Stimulated activated CD8-positive, alpha-beta memory T cell treated with anti-CD3 and anti-CD28 coated beads, Interleukin-15, amount 100 ng/mL, for 48 hours (primary cell): ENCODE measurements at places on chromosomes 5 and 9.

GRCh38 chr5:110441035-110441434, 285.4 kb downstream of the TMEM232 start:
- no peak for DNase-seq

- no peak for DNase-seq
Measured at GRCh38 chr5:136007271-136007670, 21.5 kb upstream of the TGFBI start.

- no peak for DNase-seq
Measured at GRCh38 chr9:13948037-13948436, 365.9 kb downstream of the NFIB start.

DNA sequence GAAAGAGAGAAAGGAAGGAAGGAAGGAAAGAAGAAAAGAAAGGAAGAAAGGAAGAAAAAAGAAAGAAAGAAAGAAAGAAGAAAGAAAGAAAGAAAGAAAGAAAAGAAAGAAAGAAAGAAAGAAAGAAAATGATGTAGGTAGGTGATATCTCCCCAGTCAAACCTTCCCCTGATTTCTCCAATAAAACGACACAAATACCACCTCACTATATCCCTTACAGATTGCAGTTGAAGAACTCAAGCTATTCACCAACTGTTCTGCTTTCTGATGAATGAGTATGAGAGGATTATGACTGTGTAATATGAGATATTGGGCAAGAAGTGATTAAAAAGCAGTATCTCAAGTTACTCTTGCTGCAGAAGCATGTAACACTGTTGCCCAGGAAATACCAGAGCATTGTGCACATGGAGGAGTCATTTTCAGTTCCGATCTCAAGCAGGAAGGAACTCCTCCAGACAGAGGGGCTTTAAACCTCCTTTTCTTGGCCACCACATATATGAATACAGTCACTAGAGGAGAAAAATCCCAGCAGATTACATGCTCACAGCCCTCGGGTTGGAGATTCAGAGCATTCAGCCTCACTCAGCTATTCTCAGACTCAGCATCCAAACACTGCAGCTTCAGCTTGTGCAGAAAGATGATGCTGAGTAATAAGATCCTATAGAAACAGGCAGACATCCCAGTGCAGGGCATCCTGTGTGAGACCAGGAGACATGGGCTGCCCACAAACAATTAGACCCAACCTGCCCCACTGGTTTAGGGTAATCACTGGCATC, 61.4 kb downstream of the UGCG start:
- DNase-seq: no peak

GRCh38 chr5:137831526-137831925, 36.1 kb upstream of the MYOT start:
- DNase-seq: no peak

DNA sequence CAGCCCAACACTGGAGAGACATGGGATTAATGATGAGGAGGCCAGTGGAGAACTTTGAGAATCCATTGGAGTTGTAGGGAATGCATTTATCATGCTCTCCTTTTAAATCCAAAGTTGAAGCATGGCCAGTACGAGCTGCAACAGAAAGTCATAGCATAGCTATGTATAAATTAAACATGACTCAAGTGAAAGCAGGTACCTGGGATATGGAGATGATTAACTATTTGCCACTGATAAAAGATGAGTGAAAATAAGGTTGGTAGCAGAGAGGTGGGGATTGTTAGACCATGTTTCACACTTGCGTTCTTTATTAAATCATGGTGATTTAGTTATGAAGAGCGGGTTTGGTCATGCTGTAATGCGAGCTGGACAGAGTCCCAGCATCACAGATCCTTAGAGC, 189.6 kb downstream of the ARHGEF28 start:
- no peak for DNase-seq

GRCh38 chr5:123351820-123352219, 71.4 kb downstream of the CEP120 start:
- DNase-seq: no peak

- no peak for DNase-seq
Measured at GRCh38 chr9:101165131-101165530, 136.6 kb downstream of the PLPPR1 start.

DNA sequence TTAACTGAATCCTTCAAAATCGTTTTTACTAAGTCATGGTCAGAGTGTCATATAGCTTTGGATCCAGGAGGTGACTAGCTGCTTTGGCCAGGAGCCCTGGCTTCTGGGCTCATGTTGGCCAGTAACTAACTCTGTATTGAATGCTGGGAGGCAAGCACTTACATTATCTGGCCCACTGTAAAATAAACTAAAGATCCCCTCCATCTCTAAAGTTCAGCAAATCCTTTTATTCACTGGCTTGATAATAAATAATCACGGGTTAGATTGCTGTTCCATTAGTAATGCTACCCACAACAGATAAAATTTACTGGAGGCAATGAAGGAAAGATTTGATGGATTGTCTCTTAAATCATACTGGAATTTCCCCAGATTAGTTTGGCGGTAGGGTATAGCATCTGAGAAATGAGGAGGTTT, 382.2 kb upstream of the TLE4 start:
- no peak for DNase-seq

- DNase-seq: no peak
Measured at GRCh38 chr9:115118879-115119218, 892 bp upstream of the TNC start.

DNA sequence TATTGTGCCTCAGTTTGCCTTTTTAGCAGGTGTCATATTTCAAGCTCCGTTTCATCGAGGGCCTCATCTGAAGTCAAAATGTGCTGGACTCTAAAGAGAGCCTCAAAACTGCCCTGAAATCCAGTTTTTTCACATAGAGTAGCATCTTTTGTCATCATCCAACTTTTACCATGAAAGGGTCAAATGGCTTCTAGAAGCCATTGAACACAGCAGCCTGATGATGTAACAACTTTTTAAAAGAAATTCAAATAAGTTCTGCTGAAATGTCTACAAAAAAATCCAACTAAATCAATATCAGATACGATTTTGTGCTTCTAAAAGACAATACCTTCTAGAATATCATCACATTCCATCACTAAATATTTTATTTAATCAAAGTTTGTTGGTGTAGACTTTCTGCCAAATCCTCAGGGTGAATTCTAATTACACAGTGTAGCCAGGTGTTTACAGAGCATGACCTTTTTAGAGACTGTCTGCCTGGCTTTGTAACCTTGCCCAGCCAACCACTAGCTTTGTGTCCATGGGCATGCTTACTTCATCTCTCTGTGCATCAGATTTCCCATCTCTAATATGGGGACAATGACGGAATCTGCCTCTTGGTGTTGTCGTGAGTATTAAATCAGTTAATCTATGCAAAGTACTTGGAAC, 505.0 kb downstream of the EBF1 start:
- DNase-seq: no peak

DNA sequence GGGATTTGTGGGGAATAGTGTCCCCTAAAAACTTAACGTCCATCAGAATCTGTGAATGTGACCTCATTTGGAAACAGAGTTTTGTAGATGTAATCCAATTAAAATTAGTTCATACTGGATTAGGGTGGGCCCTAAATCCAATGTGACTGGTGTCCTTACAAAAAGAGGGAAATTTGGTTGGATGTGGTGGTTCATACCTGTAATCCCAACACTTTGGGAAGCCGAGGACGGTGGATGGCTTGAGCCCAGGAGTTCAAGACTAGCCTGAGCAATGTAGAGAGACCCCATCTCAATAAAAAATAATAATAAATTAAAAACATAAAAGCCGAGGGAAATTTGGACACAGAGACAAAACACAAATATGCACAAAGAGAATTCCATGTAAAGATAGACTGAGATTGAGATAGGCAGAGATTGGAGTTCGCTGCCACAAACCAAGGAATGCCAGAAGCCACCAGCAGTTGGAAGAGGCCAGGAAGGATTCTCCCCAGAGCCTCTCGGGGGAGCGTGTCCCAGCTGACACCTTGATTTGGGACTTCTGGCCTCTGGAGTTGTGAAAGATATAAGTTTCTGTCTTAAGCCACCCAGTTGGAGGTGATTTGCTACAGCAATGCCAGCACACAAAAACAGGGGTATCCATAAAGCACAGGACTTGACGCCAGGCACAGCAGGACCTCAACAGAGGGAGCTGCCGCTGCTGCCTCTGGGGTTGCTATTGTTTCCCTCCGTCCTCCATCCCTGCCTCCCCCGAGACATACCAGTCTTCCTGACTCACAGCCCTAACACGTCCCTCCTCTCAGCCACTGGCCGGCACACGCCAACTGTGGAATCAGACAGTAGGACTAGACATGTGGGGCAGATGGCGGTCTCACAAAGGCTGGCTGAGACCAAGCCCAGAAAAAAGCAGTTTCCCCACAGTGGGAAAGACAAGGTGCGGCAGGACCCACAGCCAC, 73.8 kb upstream of the IL17B start:
- DNase-seq: no peak

GRCh38 chr9:34986540-34987047, 3.0 kb upstream of the DNAJB5 start:
- peak; percentile 30 for DNase-seq

- DNase-seq: no peak
Measured at GRCh38 chr9:78575081-78575480, 278.2 kb downstream of the PSAT1 start.

DNA sequence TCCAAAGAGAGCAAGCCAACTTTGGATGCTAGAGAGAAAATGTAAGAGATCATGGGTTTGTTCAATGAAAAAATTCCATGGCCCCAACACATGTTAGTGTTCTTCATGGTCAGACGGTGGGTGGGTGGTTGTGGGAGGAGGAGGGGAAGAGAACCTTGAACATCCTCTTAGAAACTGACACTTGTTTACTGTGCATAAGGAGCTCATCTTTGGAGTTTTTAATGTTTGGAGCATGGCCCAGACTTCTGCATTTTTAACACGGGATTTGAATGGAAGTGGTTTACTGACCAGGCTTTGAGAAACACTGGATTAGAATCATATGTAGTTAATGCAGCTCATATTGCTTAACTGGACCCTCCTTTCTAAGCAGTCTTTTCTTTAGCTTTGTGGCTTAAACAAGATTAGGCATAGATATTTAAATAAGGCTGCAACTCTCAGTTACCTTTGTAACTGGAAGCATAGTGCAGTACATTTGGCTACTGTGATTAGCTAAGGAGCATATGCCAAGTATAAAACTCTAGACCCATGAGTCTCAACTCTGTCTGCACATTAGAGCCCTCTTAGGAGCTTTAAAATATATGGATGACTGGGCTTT, 60.1 kb downstream of the FOCAD start:
- no peak for DNase-seq

DNA sequence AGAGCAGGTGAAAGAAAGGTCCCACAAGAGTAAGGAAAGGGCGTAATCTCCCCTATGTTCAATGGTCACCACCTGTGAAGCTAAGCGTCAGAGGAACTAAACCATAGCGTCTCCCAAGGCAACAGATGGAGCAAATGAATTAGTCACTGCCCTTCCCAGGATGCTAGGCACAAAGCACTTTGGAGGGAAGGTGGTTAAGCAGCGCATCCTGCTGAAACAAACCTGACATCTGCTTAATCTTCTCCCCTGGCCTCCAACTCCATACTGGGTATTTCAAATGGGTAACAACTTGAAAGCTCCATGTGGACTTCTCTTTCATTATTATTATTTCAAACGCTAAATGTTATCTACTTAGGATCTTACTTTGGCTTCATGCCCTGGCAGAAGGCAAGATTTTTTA, 227.3 kb downstream of the MLLT3 start:
- no peak for DNase-seq

DNA sequence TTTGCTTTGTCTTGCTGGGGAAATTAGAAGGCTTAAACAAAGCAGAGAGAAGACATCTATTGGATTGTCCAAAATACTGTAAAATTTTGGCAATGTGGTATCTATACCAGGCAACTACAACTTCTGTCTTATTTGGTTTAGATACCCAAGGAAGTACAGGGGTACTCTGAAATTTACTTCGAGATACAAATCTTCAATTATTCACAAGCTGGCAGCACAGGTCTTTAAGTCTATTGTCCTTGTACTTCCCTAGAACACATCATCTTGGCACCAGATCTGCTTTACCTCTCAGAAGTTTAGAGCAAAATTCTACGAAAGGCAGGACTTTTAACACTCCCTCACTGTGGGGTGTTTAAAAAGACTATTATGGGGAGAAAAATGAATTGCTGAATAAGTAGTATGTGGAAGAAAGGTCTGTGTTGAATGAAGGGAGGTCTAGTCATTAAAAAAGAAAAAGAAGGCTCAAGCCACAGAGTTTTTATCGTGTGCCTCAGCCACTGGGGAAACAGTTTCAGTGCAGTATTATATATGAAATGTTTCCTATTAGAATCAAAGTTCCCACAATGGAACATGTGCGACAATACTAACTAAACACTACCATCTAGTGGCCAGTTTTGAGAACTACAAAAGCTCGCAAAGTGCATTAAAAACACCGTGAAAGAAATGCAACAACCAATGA, 93.7 kb downstream of the PDE4D start:
- no peak for DNase-seq

- no peak for DNase-seq
Measured at GRCh38 chr5:35822511-35822910, 34.2 kb upstream of the IL7R start.

- no peak for DNase-seq
Measured at GRCh38 chr9:68507130-68507805, 33.4 kb downstream of the TMEM252 start.

GRCh38 chr5:172299916-172300439, 16.4 kb upstream of the UBTD2 start:
- no peak for DNase-seq

GRCh38 chr9:121650217-121651007, 1.0 kb upstream of the DAB2IP start:
- peak; percentile 14 for DNase-seq
